GM23338 (cell line): ENCODE measurements at places on chromosomes 3 and 15. TPM values are rescaled to one million over a fixed set of nuclear protein-coding genes. Genes with fewer than 3 reads are reported as not detected.

The SPINK8 gene
- total RNA-seq: not detected in 2 replicates

The SERPINI2 gene
- 1.8 and 2.5 TPM in 2 replicates for total RNA-seq

The FOXB1 gene
- total RNA-seq: 3.1 and 4.7 TPM in 2 replicates

The SCAMP5 gene
- 31.0 and 43.3 TPM in 2 replicates for total RNA-seq

The CLDN1 gene
- total RNA-seq: 4.2 and 4.6 TPM in 2 replicates

The TM4SF18 gene
- 1.0 and 1.6 TPM in 2 replicates for total RNA-seq

The ROPN1 gene
- 0.27 TPM in 1 of 2 replicates, not detected in the other for total RNA-seq

The THSD4 gene
- total RNA-seq: 7.2 and 7.4 TPM in 2 replicates

The PLIN1 gene
- total RNA-seq: 0.50 and 0.90 TPM in 2 replicates

The TUSC7 gene
- total RNA-seq: not detected in 2 replicates

GRCh38 chr15:53808058-53808706 is 48.7 kb upstream of the WDR72 start:
- peak; percentile 36 for DNase-seq

DNA sequence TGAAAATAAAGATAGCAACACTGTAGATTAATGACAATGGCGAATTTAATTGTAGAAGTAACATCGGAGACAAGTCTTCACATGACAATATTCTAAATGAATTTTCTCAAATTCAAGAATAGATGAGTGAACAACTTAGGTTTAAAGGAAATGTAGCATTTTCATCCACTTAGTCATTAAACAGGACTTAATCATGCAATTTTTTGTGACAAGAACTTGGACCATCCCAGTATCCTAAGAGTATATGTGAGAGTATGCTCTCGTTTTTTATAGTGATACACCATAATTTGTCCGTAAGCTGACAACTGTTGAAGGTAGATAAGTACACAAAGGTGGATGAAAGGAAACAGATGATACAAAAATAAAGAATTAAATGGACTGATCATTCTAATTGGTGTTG is 81.5 kb downstream of the DLG1 start:
- DNase-seq: no peak

DNA sequence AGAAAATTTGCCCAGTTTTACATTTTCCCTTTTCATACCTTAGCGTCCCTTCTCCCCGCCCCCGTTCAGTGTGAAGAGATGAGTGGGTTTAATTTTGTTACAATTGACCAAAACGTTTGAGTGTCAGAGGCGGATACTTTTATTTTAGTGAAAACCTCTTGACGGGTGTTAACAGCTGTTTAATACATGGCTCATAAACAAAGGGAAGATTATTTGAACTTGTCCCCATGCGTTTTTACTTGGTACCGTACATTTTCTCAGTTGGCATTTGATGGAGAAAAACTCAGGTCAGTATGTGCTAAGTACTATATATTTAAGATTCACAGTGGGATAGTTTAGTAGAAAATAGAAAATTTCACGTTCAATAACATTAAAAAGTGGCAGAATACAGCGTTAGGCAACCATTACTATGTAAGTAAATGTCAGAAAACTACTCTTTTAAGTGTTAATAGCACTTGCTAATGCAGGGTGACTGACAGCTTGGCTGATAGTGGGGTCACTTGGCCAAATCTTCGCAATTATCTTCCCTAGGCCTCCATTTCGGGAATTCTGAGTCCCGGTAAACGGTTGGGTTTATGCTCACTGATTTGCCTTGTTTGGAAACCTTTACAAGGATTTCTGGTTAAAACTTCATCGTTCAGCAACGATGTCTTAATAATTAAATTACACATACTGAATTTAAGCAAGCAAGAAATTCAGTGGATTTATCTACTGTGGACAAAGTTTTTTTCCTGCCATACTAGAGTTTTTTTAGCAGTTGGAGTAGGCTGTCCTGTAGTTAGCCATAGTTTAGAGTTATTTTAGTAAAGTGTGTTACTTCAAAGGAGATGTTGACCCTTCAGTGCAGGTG is 4.8 kb downstream of the CHD2 start:
- DNase-seq: no peak

DNA sequence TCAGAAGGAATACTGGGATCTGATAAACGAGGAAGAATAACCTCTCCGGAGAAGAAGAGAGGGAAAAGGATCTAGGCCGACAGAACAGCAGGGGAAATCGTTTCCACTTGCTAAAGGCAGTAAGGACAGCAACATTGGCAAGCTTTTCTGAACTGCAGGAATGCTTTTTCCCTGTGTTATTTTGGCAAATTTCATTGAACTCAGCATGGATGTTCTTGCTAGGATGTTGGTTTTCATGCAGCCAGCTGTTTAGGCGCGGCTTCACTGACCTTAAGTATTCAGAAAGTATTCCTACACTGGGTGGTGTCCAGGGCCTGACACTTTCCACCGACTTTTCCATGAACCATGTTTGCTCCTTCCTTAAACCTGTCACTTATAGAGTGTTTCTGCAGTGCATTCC is 489.7 kb downstream of the CNTN3 start:
- no peak for DNase-seq

DNA sequence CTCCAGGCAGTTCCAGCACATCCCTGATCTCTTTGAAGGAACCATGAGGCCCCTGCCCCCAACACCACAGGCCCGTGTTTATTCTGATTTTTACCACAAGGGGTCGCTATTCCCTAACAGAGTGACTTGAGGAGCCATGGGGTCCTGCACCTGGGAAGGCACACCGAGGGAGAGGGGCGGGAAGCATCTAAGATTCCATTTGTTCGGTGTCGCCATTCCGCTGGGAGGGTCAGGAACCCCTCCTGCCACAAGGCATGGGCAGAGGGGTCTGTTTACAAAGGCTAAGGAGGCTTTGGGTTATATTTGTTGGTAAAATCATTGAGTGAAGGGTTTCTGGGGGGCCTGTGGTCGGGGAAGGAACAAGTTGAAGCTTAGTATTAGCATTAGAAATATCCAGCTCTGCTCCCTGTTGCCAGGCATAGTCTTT is 77.1 kb downstream of the WDR76 start:
- peak; percentile 95 for DNase-seq

DNA sequence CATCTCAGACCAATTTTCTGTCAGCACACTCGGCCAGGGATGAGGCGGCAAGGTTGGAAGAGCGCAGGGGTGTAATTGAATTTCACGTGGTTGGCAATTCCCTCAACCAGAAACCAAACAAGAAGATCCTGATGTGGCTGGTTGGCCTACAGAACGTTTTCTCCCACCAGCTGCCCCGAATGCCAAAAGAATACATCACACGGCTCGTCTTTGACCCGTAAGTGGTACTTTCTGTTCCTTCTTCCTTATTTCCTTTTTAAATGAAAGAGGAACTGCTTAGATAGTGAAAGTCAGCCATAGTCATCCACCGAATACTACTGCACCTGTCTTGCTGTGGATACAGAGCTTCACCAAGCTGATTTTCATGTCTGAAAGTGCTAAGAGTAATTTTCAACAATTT is 60.1 kb downstream of the SGO1 start:
- DNase-seq: no peak

- DNase-seq: no peak
Measured at GRCh38 chr3:16361087-16361486, 96.1 kb downstream of the OXNAD1 start.

GRCh38 chr3:123297627-123297899 is 95.8 kb downstream of the SEC22A start:
- DNase-seq: peak; percentile 56

- no peak for DNase-seq
Measured at GRCh38 chr3:184678317-184679055, 33.4 kb downstream of the MAGEF1 start.

- no peak for DNase-seq
Measured at GRCh38 chr3:62624185-62624584, 250.8 kb upstream of the FEZF2 start.

DNA sequence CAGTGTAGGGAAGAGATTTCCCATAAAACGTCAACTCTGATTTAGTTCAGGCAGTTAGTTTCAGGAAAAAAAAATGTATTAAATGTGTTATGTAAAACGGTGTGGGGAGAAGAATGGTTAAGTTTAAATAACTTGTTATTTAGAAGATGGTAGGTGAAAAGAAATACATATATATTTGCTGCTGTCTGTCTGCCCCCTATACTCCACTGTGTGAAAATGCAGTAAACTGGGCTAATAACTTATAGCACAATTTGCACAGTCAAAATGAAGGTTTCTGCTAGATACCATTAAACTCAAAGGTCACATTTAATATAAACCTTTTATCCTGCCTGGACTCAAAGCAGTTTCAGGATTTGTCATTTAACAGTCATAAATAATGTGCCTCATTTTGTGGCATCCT is 515.0 kb downstream of the FGF12 start:
- DNase-seq: no peak

DNA sequence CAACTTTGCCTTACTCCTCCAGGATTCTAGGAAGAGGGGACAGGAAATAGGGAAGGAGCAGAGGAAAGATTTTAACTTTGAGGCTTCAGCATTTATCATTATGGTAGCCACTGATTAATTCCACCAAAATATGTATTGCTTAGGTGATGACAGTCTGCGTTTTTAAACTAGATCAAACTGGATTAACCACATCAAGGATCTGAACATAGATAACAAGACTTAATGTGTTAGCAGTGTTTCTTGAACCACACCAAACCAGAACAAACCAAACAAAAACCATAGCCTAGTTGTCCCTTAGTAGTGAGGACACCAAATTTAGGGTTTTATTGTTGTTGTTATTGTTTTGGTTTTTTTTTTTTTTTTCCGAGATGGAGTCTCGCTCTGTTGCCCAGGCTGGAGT is 113.5 kb upstream of the LMOD3 start:
- DNase-seq: no peak

DNA sequence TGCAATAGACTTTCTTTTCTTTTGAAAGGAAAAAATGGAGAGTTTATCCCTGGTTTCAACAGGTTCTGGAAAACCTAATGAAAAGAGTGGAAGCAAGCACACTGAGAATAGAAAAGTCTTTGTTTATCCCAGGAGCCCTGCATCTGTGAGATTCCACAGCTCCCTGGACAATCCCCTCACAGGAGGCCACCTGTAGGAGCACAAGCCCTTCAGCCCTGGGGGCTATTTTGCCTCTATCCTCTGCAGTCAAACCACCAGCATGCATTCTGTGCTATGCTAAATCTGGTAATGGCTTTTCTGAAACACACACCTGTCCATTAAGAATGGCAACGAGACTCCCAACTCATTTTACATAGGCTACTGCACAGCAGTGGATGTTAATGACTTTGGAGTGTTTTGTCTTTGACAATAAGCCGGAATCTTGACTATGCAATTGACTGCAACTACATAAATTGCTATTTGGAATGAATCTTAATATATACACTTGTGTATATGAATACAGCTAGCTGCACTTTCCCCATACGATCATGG is 369.4 kb downstream of the NR2F2 start:
- DNase-seq: peak; percentile 68

DNA sequence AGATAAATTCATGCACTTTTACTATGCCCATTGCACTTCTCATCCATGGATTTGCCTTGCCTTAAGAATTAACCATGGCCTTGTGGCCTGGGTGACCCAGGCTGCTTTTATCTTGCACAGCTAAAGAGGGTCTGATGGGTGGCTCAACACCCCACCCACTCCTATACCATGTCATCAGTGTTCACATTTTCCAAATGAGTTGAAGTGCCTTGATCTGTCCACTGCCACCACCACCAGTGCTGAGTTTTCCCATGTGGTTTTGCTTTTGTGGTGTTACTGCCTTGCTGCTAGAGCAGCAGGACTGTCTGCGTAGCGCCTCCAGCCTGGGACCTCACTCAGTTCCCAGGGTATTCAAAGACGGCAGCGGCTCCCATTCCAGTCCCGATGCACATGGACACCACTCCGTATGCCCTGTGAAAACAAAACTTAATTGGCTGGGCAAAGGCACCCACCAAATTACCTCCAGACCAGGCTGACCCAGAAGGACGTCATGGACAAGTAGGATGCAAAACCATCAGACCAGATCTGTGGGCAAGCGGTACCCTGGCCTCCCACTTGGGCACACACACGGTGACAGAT is 14.1 kb downstream of the ACAA1 start:
- no peak for DNase-seq

- DNase-seq: no peak
Measured at GRCh38 chr3:188539631-188540194, 385.8 kb downstream of the LPP start.

- DNase-seq: no peak
Measured at GRCh38 chr3:167718582-167718981, 16.1 kb downstream of the PDCD10 start.

DNA sequence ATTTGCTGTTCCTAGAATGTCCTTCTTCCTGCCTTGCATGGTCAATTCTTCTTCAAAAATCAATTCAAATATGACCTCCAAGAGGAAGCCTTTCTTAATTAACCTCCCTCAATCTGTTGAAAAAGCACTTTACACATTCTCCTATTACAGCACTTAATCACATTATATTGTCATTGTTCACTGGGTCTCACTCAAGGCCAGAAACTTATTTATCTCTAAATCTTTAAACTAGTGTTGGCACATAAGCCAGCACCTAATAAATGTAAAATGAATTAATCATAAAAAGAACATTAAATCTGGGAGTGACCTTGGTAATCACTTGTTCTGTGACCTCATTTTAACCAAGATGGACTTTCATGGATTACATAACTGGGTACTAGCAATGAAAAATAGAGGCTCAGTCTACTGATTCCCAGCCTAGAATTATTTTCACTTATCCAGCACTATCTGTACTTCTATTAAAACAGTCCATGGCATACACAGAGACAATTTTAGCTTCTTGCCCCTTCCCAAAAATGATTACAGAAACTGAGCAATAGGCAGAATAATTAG is 22.1 kb downstream of the MSL2 start:
- DNase-seq: no peak

DNA sequence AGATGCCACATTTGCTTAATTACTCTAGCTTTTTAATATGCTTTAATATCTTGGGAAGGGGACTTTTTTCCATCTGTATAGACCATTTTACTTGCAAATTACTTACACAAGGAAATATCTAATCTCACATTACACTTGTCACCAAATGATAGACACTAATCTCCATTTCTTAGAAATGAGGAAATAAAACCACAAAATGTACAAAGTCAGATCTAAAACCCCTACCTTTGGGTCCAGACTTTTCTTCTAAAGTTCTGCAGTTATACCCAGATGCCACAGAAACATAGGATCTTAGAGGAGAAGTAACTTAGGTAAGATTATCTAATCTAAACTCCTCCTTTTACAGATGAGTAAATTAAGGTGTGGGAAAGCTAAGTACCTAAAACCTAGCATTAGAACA is 44.3 kb downstream of the CD200R1L start:
- no peak for DNase-seq

GRCh38 chr15:40744815-40745152 is 10.3 kb downstream of the RMDN3 start:
- DNase-seq: no peak

DNA sequence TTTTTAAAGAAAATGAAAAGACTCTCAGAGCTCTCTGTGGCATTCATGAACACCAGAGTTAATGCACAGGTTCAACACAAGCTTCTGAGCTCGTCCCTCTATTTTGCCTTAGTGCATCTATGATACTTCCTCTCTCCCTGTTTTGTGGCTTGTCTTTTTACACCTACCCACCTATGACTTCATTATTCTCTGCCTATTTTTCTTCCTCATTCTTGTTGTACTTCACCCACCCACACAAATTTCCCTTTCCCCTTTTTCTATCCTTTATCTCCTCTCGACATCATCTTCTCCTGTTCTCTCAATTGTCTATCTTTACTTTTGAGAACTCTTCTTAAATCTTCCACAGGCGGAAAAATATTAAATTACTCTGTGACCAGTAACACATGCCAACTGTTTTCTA is 48.6 kb downstream of the OR5H15 start:
- no peak for DNase-seq
